MG63 (cell line): ENCODE measurements at places on chromosomes 6 and 20. TPM values are rescaled to one million over a fixed set of nuclear protein-coding genes. Genes with fewer than 3 reads are reported as not detected.

The PTGIS gene
- total RNA-seq, result 4.1 and 6.2 TPM in 2 replicates

- DNase-seq, result no peak
These were observed 109.5 kb upstream of the SMLR1 start for GRCh38 chr6:130717657-130718056.

- DNase-seq, result peak; percentile 73
These were observed 32.6 kb downstream of the NTSR1 start for GRCh38 chr20:62741191-62741691.

DNA sequence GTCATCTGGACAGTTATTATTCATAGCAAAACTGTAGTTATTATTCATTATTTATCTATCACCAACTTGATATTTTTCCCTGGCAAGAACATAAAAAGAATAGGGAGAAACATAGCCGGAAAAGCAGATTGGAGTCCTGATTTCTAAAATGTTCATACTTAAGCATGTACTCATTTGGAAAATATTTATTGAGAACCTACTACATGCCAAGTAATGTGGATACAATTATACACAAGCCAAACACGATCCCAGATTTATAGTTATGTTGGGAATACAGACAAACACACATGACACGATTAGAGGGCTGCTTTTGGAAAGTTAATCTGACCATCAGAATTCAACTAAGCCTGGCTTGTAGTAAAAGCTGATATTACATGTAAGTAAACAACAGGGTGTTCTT, 30.7 kb downstream of the ARHGAP18 start:
- no peak for DNase-seq

- DNase-seq, result no peak
These were observed 395.3 kb upstream of the BTBD3 start for GRCh38 chr20:11522366-11522741.

The HRH3 gene
- not detected in 2 replicates for total RNA-seq

DNA sequence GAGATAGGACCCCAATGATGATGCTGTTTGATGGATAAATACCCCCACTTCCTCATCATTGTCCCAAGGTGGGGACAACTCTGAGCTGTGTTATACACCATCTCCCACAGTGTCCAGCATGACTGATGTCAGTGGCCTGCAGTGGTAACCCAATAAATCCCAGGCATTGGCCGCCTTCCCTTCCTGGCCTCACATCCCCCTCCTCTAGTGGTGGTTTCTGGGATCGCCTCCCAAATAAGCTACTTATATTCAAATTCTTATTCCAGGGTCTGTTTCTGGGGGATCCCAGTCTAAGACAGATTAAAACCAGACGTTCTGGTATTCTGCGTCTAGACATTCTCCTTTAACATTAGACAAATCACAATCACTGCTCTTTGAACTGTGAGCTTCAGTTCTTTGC, 90.6 kb downstream of the SCP2D1 start:
- DNase-seq, result no peak

- peak; percentile 33 for DNase-seq
These were observed 205.7 kb downstream of the DOK5 start for GRCh38 chr20:54680872-54681619.

DNA sequence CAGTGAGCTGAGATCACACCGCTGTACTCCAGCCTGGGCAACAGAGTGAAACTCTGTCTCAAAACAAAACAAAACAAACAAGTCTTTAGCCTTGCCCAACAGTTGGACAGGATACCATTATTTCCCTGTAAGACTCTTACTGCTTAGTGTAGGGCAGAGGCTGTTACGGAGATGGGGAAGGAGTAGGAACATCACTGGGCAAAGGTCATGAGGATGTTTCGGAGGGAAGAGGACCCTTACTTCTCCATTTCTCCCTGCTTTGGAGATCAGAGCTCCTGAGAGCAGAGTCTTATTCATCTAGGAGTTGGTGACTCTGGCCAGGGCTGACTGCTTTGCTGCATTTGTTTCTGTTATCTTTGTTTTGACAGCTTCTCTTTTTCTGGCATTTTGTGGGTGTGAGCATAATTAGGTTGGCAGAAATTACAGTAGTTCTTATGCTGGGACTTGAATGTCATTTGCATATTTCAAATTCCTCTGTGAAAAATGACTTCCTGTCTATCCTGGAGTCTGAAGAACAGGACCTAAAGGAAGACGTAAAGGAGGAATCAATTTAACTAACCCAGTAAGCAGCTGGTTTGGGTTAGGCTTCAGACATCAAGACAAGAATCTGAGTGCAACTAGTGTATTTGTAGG, 89.0 kb downstream of the CDS2 start:
- no peak for DNase-seq

GRCh38 chr6:45803071-45803470, 212.6 kb downstream of the CLIC5 start:
- DNase-seq, result no peak

DNA sequence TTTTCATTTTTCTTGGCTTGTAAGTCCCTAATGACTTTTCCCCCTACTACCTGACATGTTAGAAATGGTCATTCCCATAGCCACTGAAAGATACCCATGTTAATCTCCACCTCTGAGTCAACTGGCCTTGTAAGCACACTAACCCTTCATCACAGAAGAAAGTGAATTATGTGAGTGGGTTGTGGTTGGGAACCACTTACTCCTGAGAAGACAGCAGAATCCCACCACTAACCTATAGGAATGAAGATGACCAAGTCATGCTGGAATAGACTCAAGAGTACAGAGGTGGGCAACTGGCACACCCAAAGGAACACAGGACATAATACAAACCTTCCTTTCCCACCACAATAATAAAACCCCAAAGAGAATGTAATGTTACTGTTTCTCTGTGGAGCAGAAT, 30.1 kb downstream of the RAMACL start:
- no peak for DNase-seq

The PBX2 gene
- 10.9 and 13.2 TPM in 2 replicates for total RNA-seq

The OVOL2 gene
- not detected in 2 replicates for total RNA-seq

The RHAG gene
- not detected in 2 replicates for total RNA-seq

GRCh38 chr20:19022118-19022575, 190.3 kb upstream of the SLC24A3 start:
- DNase-seq, result no peak

DNA sequence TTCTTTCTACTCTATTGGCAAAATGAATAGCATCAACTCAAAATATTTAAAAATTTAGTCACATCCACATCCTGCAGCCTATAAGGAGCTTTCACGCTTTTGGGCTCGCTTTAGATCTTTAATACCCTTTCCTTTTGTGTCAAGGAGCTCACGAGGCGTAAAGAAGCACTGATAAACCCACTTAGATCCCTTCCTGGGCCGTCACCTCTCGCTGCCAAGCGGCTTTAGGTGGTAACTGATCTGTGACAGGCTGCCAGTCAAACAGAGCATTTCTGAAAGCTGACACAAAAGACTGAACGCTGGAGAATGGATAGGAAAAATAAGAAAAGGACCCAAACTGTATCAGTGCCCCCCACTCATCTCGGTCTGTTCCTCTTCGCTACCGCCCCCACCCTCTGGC, 385.7 kb upstream of the MMS22L start:
- no peak for DNase-seq

DNA sequence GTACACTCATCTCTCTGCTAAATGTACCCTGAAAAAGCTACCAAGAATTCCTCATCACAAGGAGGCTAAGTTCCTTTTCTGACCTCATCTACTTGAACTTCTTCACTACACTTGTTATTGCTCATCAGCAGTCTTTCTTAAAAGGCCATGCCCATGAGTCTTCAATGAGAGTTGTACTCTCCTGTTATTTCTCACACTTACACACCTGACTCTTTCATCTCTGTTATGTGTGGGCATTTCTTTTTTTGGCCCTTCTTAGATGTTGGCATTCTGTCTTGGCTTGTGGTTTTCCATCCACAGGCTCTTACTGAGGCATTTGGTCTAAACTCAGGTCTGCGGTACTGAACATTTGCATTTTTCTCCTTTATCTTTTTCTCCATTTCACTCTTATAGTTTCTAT, 10.7 kb upstream of the SLC17A1 start:
- no peak for DNase-seq

The CYP39A1 gene
- total RNA-seq, result 0.10 TPM in 1 of 2 replicates, not detected in the other

DNA sequence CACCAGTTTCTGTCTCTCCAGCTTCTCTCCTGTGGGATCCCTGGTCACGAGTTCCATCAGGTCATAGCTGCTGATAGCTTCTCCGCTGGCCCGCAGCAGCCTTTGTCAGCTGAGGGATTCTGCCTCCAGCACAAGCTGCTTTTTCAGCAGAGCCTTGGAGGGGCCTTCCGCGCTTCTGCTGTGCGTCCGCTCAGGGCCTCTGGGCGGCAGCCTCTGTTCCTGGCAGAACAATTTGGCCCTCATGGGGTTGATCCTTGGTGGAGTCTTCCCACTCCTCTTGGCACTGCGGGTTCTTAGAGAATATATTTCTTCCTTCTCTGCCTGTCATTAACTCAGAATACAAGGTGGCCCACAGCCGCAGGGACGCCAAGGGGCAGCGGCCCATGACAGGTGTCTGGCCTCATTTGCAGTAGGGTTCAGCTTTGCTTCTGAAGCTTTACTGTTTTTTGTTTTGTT, 158.8 kb downstream of the DTNBP1 start:
- no peak for DNase-seq

DNA sequence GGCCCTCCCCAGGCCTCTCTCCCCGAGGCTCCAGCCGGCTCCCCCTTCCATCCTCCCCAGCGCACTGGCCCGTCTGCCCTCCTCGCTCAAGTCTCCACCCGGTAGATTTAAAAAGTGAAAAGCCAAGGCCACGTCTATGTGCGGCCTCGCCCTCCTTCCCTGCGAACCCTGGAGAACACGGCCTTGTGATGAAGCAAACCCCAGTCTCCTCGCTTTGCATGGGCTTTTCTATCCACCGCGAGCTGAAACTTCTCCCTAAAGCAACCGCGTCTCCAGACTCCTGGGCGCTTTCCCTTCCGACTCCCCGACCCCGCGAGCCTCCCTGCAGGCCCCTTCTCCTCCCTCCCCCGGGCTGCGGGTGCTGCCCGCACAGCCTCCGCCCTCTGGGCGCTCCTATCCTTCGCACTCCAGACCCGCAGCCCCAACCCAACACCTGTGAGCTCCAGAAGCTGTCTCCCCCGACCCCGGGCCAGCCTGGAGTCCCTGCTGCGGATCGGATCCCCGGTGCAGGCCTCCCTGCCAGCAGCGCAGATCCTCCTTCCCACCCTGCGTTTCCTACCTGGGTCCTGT, 265.2 kb upstream of the QKI start:
- no peak for DNase-seq

- peak; percentile 90 for DNase-seq
These were observed 112.1 kb downstream of the DLL1 start for GRCh38 chr6:170178561-170179477.

The MUC22 gene
- not detected in 2 replicates for total RNA-seq

- peak; percentile 38 for DNase-seq
These were observed 28.9 kb upstream of the CD83 start for GRCh38 chr6:14088600-14089192.

DNA sequence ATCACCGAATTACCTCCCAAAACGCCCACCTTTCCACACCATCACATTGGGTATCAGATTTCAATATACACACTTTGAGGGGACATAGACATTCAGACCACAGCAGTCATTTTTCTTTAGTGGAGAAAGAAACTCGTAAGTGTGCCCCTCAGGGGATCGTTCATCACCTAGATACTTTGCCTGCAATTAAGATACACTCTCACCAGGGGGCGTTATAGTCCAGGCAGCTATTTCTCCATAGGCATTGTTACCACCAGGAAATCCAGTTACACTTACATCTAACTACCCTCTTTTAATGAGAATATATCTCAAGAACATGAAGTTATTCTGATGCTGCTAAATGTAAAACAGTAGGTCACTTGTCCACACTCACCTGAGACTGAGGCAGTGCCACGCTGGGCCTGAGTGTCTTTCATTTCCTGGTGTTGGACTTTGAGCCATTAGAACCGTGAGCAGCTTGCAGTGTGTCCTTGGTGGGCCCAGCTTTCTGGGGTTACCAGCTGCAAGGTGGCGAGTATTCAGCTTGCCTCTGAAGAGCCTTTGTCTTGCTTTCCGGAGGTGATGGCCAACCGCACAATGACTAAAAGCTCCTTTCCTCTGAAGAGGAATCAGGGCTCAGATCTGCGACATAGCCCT, 35.1 kb upstream of the UNC93A start:
- DNase-seq, result no peak

The SLC22A23 gene
- 0.12 and 2.8 TPM in 2 replicates for total RNA-seq

GRCh38 chr6:152154559-152155356, 347.3 kb downstream of the ESR1 start:
- no peak for DNase-seq

The AHCY gene
- 151 and 216 TPM in 2 replicates for total RNA-seq

DNA sequence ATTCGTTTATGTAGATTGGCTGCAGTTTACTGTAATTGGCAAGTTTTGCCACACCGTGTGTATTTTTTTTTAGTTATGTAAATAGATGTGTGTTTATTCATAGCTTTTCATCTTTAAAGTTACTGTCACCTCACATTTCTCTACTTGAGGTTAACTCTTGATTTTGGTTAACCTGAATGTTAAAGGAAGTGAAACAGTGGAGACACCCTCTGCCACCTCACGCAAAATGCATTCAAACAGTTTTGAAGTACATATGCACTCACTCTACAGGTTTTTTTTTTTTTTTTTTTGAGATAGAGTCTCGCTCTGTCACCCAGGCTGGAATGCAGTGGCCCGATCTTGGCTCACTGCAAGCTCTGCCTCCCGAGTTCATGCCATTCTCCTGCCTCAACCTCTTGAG, 17.7 kb downstream of the OR2A4 start:
- no peak for DNase-seq

The SNX21 gene
- 55.6 and 74.9 TPM in 2 replicates for total RNA-seq

The RCAN2 gene
- total RNA-seq, result 5.5 and 7.6 TPM in 2 replicates

The TAAR8 gene
- not detected in 2 replicates for total RNA-seq

DNA sequence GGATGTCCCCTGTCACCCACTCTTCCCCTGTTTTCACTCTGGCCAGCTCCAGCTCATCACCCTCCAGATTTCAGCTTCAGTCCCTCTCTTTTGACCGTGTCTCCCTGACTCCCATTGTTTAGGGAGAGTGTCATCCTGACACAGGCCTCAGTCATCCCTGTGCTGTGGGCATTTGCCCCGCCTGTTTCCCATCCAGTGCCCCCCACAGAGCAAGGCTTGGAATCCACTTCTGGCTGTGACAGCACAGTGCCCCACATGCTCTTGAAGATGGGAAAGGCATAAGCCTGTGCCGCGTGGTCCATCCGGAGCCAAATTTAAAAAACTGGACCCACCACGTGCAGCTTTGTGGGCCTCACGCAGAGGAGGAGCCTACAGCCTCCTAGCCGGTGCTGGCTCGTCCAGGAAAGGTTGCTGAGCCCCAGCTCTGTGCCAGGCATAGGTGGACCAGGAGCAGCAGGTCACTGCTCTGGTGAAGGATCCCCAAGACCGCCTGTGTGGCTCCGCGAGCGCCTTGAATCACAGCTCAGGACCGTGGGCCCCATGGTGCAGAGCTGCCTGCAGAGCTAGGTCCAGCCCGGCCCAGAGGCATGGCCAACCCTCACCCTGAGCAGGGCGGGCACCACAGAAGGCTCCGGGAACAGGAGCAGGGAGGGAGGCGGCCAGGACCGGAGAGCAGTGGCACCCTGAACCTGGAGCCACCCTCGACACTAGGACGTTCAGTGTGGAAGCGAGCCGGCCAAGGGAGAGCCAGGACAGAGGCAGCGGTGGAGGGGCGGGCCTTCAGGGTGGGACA, 172.8 kb downstream of the CDH4 start:
- DNase-seq, result no peak
